ENCODE measurements at places on chromosomes 1 and 21. TPM values are rescaled to one million over a fixed set of nuclear protein-coding genes. Genes with fewer than 3 reads are reported as not detected.

Gene C2CD2
- total RNA-seq = 6.3 TPM

Gene OR2M3
- not detected for total RNA-seq

Gene HNRNPU
- total RNA-seq = 371 TPM

DNA sequence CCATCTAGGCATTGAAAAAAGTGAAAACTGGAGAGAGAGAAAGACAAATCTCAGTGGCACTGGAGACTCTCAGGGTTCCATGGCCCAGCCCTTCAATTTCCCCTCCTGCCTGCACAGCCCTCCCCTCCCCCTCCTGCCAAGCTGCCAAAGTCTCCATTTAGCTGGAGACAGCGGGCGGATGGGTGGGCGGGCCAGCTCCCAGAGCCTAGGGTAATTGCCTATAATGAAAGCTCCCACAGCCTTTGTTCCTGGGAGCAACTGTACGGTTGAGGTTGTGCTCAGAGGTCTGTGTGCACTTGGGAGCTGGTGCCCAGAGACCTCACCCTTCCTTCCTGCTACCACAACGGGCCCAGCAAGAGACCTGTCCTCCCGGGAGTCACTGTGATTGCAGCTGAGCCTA is 89.6 kb downstream of the NAV1 start:
- no peak overlapping the region for H3K4me3 ChIP-seq
- no peaks in the 10 kb centered on the region for H3K36me3 ChIP-seq
- no peak overlapping the region for H3K27ac ChIP-seq
- no peak for DNase-seq
- H3K4me1 ChIP-seq = no peaks in the 10 kb centered on the region
- no peaks in the 10 kb centered on the region for H3K27me3 ChIP-seq

DNA sequence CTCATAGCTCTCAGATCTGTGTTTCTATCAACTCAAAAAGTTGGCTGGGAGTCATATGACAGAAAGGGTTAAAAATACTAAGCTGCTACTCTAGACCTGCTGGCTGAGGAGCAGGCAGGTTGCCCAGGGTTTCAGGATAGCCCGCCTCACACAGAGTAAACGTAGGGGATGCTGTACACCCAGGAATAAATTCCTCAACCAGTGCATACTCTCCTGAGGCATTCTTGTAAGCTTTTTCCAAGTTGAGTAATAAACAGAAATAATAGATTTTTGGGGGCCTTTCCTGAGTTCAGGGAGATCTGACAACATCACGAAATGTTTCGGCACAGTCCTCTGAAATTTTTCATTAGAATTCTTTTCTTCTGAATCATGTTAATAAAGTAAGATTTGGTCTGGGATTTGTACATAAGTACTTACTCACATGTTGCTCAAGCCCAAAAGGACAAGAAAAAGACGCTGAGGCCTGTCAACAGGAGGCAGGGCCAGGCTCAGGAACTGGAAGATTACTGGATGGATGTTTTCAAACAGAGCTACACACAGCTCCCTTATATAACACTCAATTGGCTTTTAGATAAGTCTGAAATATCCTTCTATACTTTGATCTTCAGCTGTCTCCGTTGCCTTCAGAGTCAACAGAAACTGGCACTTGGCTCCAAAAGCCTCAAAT is 41.0 kb downstream of the TGFBR3 start:
- H3K27me3 ChIP-seq = no peaks in the 10 kb centered on the region
- H3K4me3 ChIP-seq = no peak overlapping the region
- no peak overlapping the region for H3K27ac ChIP-seq

DNA sequence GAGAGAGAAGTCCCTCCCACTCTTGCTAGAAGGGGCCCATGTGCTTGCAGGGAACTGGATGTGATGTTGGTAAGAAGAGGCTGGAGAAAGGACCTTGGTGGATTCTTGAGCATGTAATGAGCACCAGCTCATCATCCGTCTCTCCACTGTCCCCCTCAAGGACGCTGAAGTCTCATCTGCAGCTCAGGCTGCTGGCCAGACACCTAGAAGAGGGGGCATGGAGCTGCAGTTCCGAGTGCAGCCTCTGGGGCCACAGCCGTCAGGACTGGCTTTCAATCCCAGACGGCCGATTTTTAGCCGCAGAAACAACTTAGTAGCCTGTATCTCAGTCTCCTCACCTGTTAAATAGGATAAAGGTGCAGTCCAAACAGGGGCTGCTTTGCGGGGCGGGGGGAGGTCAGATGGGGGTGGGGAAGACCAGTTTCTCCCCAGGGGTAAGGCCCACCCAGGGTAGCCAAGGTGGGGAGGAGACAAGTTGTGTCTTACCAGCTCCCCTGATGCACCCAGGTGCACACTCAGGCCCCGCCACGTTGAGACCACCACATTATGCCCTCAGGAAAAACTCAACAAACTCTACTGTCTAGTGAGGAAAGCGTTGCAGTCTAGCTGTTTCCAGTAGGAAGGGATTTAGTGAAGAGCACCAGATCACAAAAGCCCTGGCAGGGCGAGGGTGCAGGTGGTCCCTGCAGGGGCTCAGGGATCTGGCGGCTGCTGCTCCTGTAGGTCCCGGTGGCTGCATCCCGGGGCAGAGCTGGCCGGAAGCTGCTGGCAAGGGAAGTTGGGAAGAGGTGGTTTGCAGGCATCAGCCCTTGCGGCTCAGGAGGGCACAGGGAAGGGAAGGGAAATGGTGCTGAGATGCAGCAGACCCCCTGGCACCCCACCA is 29.5 kb downstream of the LDLRAP1 start:
- peaks cover 1% of the 10 kb centered on the region for H3K27me3 ChIP-seq
- no peak overlapping the region for H3K27ac ChIP-seq
- no peaks in the 10 kb centered on the region for H3K36me3 ChIP-seq
- peak; percentile 51 for DNase-seq

Gene PTCH2
- total RNA-seq = 0.58 TPM
